ENCODE measurements at places on chromosomes 13 and 19.

DNA sequence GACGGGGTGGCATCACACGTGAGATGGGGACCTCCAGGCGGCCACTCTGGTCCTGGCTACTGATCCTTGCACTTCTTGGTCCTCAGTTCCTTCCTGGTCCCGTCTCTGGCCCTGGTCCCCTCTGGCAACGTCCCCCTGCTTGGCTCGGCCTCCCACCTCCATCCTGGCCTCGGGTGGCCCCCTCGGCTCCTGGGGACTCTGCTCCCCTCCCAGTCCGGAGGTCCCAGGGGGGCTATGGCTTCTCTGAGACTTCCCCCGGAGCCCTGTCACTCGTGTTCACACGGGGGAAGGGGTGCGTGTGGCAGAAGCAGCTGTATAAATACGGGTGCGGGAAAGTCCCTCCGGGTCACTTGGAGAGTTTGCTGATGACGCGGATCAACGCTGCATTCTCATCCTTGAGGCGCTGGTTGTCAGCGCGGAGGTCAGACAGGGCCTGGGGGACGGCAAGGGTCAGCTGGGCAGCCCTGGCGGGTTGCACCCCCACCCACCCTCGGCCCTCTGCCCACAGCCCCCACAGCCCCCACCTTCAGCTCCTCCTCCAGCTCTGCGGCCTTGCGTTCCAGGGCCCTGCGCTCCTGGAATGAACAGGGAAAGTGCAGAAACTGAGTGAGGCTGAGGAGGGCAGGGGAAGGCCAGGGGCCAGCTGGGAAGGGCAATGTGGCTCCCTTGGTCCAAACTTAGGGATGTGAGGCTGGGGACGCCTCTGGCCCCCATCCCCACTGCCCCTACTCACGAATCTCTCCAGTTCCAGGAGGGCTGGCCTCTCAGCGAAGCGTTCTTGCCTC is 15.6 kb downstream of the EPS8L1 start:
- no peak for DNase-seq

- no peak for DNase-seq
Observed at GRCh38 chr13:32850316-32851052, 165.7 kb upstream of the KL start.

DNA sequence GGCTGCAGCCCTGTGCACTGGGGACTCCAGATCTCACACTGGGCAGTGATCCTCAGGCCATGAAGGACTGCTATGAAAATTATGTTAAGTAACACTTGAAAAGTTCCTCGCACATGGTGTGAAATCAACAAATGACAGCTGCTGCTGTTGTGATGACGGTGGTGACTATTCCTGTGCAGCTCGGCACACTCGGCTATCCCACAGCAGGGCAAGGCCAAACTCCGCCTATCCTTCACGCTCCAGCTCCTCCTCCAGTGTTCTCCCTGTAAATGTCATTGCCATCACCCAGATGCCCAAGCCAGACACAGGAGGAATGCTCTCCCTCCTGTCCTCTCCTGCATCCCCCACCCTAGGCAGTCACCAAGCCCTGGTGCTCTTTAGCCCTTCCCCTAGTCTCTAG is 31.3 kb downstream of the GRIK5 start:
- DNase-seq: no peak

GRCh38 chr13:73403355-73404120 is 344.7 kb downstream of the KLF5 start:
- no peak for DNase-seq

GRCh38 chr13:50766013-50766412 is 77.5 kb downstream of the DLEU7 start:
- DNase-seq: no peak

GRCh38 chr13:54637366-54637765 is 1608.8 kb downstream of the OLFM4 start:
- peak; percentile 72 for DNase-seq

DNA sequence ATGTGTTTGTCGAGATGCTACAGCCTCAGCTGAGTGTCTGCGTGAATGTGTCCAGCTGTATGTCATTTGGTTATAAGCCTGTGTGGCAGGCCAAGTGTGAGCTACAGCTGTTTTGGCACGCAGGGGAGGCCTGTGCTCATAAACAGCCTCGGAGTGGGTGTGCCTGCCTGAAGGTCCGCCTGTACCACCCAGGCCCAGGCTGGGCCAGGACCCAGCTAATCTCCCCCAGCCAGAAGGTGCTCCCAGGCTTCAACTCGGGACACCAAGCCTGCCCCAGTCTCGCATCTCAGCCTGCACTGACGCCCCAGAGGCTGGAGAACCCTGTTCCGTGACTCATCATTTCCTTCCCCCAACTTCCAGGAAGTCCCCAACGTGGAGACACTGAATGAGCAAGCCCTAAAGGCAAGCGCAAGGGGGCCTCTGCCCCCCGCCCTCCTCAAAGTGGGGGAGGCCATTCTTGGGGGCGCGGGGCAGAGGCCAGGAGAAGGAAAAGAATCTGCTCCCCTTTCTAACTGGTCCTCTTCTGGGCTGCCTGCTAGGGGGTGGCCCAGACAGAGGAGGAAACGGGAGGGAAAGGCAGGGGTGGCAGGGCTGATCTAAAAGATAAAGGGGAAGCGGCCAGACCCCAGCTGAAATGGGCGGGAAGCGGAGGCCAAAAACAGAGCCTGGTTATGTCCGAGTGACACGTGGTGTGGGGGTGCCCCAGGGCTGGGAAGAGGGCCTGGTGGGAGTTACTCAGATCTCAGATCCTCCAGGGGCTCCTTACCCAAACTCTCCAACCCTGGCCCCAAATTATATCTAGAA is 2.0 kb downstream of the SLC1A5 start:
- peak; percentile 67 for DNase-seq

GRCh38 chr19:49588365-49589122 is 2.4 kb upstream of the PRR12 start:
- DNase-seq: no peak

- DNase-seq: no peak
Observed at GRCh38 chr13:23025864-23026608, 154.7 kb upstream of the SGCG start.

GRCh38 chr13:108346376-108346775 is 76.9 kb downstream of the TNFSF13B start:
- no peak for DNase-seq
